Urothelium cell line (cell line): ENCODE measurements at places on chromosomes 12 and 14.

GRCh38 chr14:63573581-63573980, 30.4 kb upstream of the PPP2R5E start:
- peak; percentile 35 for DNase-seq

DNA sequence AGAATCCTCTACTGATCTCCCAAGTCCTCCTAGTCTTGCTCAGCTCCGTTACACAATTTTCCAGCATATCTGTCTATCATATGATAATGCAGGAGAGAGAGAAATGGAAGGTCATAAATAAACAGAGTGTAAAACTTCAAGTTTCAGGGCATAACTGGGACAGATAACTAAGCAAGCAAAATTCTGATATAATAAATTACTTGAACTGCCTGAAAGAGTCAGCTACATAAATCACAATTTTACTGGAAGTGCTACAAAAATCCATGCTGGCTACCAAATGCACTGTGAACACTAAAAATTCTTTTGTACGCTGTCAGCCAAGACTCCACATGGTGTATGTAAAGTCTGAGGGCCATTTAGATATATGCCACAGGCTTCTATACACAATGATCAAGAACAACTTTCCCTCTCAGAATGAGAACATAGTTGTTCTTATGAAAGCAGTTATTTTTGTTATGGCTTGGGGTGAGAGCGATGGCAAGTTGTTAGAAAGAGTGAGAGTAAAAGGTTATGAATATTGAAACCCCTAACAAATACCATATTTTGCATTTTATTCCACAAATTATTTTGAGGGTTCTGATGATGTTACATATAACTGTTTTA, 41.1 kb downstream of the GRIP1 start:
- DNase-seq: no peak

- DNase-seq: no peak
These were observed 21.4 kb downstream of the ACVR1B start for GRCh38 chr12:51972849-51973273.

DNA sequence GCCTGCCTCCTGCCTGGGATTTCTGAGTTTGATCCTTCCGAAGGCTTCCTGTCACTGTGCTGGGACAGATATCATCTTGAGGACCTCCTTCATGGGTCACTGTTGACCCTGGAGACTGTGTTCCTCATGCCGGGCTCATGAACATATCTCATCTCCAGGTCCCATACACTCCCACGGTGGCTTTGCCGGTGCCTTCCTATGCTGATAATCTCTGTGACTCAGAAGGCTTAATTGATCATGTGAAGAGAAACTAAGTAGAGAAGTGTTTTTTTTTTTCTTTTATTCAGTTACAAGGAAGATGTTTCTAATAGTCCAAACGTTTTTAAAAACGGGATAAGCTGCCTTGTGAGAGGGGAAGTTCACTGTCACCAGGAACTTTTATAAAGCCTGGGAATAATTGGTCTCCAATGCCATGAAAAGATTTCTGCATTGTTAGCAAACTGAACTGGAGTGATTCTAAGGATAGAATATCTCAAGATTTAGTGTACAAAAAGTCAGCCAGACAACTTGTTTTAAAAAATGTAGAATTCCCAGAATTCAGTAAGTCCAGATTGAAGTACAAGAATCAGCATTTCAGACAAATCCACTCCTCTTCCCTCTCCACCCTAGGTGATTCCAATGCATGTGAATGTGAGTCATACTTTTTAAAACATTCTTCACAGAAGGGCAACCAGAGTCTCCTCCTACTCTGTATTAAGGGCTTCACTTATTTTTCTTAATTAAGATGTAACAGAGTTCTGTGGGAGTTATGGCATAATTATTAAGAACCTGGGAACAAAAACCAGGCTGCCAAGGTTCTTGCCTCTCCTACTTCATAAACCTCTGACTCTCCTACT, 139.8 kb upstream of the LGR5 start:
- DNase-seq: no peak

GRCh38 chr12:45688183-45688582, 41.3 kb upstream of the ARID2 start:
- no peak for DNase-seq

DNA sequence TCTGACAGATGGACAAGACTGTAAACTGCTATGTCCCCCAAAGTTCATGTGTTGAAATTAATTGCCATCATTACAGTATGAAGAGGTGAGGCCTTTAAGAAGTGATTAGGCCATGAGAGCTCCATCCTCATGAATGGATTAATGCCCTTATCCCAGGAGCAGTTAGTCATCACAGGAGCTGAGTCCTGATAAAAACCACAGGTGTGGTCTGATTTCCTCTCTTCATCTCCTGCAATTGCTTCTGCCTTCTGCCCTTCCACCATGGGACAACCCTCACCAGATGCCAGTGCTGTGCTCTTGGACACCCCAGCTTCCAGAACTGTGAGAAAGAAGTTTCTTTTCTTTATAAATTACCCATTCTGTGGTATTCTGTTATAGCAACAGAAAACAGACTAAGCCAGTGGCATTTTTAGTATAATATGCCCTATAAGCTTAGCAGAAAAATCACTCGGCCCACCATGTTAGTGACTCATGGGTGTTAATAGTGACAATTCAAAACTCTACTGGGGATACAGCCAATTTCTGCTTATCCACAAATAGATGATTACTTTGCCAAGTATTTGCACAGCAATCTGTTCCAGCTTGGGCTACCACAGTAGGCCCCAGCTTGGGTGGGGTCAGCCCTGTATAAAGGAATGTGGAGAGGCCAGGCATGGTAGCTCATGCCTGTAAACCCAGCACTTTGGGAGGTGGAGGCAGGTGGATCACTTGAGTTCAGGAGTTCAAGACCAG, 129.0 kb upstream of the BCL2L14 start:
- DNase-seq: peak; percentile 82

DNA sequence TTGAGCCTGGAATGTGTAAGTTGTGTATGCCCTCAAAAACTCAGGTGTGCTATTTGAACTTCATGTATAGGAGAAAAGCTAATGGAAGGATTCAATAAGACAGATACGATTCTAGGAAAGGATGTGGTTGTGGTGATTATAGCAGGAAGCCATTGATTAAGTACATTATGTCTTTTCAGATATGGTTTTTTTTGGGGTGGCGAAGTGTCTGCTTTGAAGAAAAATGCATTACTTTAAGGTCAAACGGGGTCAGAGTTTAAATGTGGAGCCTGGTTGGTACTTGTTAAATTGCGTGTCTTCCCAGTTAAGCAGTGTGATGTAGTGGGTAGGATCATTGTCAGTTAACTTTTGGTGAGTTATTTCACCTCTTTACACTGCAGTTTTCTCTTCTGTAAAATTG, 13.0 kb upstream of the NUP107 start:
- DNase-seq: no peak

DNA sequence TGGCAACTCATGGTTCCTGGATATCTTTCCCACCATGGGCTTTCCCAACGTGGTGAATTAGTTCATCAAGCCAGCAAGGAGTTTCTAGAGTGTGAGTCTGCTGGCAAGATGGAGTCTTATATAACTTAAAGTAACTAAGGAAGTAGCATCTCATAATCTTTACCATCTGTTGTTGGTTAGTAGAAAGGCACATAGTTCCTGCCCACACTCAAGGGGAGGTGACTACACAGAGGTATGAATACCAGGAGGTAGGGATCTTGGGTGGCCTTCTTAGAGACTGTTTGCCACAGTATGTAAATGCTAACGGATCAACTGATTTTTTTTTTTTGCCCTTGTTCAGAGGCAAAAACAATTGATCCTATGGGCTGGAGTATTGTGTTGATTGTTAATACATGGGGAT, 446.9 kb downstream of the ATP23 start:
- DNase-seq: no peak

DNA sequence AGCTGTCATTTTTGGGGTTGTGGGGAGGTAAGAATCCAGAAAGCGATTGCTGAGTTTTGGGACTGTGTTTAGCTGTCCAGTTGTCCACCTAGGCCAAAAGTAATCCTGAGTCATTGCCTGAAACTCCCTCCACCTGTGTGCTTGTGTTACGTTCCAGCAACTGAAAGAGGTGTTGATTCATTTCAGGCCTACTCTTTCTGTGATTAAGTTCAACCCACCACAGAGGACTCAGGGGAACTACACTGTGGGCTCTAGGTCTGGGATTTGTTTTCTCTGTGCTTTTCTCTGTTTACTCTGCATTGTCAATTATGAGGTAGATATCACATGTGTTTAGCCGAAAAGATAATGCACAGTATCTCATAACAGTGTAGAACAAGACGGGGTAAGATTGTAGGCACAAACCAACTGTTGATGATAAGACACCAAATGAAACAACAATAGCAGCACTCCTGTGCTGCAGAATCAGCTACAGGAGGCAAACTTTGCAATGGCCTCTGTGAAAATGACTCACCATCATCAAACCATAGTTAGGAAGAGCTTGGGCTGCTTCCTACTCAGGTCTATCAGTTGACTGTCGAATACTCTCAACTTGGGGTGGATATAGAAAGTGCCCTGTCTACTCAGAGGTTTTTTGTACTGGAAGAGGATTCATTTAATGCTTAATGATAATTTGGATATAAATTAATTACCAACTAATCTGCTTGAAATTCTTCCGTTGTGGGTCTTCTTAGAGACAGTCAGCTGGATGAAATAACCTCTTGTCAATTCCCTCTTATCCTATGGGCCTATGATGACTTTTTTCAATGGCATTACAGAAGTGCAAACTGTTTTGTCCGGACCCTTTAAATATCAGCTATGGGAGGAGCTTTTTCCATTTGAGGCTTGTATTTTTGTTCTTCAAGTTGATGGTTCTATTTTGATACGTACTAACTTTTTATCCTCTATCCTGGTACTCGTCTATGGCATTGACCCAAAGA, 385.9 kb downstream of the BMP4 start:
- no peak for DNase-seq

DNA sequence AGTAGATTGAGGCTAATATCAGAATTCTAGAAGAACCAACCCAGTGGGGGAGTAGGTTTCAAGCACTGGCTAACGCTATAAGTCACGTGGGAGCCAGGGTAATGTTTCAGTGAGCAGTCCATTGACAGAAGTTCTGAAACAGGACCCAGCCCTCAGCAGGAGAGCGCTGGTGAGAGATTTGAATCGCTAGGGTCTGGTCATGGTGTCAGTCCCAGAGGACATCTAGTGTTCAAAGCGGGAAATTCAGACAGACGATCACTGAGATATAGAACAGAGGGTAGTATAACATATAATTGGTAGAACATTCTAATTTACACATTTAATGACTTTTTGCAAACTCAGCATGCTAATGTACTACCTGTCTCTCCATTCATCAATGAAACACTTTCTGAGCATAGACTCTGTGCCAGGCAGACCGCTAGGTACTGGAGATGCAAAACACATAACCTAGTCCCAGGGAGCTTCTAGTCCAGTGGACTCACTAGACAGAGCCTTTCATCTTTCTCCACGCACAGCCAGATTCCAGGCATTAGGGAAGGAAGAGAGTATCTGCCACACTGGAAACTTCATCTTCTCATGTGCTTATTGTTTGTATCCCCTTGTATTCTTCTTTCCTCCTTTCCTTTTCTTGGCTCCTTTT, 35.4 kb upstream of the RNASE3 start:
- peak; percentile 85 for DNase-seq

DNA sequence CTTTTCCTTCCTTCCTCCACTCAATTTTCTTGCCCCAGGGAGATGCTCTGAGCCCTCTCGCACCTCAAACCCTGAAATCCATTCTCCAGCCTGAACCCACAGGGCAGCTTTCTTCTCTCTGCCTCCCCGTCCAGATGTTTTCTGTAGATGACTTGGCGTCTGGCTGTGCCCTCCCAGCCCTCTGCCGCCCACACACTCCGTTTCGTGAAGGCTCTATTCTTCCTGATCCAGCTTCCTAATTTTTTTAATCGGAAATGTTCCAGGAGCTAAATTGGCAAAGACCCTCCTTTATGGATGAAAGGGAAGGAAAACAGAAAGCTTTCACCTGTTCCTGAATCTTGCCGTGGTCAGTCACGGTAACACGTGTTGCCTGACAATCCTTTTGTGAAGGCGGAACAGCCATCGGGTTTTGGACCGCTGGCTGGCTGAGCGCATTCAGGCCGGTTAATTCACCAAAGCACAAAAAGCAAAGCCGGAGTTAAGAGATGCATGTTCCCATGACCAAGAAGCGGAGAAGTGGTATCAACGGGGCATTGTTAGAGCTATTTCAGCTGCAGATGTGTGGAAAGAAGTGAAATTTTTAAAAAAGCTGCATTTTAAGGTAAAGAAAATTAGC, 70.2 kb upstream of the FBRSL1 start:
- no peak for DNase-seq

DNA sequence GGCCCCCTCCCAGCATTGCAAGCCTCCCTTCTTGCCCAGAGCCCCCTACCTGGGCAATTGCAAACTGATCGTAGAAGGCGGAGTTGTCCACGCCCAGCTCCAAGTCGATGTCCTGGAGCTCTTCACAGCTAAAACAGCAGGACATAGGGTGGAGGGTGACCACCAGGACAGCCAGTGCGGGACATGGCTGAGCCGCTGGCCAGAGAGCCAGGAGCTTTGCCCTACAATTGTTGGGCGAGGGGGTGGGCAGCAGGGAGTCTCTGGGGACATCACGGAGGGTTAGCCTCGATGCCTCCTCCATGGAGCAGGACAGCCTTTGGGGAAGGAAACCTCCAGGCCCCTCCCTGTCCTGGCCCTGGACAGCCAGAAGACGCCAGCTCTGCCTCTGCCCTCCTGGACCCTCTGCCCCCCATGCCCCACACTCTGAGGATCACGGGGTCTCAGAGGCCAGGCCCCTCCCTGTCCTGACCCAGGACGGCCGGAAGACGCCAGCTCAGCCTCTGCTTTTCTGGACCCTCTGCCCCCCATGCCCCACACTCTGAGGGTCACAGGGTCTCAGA, 9.4 kb downstream of the TMEM179 start:
- DNase-seq: no peak

GRCh38 chr12:99746538-99746937, 99.0 kb downstream of the GARIN6 start:
- no peak for DNase-seq
